ENCODE measurements at places on chromosomes 13 and 19. TPM values are rescaled to one million over a fixed set of nuclear protein-coding genes. Genes with fewer than 3 reads are reported as not detected.
A peak's percentile ranks its signal among the peaks of the same experiment; 100 is the strongest.

Gene ADGRE1
- total RNA-seq, result not detected

GRCh38 chr13:51673165-51673564 is 88.9 kb downstream of the WDFY2 start:
- no peak for DNase-seq

- no peak for DNase-seq
These were observed 96.1 kb downstream of the OXGR1 start for GRCh38 chr13:96898212-96898611.

GRCh38 chr19:33290956-33291622 is 11.2 kb downstream of the CEBPA start:
- no peak for DNase-seq

- DNase-seq, result no peak
These were observed 2.3 kb downstream of the CEACAM18 start for GRCh38 chr19:51480590-51480989.

- peak; percentile 20 for DNase-seq
These were observed 79.9 kb upstream of the ABCC4 start for GRCh38 chr13:95381212-95381527.

DNA sequence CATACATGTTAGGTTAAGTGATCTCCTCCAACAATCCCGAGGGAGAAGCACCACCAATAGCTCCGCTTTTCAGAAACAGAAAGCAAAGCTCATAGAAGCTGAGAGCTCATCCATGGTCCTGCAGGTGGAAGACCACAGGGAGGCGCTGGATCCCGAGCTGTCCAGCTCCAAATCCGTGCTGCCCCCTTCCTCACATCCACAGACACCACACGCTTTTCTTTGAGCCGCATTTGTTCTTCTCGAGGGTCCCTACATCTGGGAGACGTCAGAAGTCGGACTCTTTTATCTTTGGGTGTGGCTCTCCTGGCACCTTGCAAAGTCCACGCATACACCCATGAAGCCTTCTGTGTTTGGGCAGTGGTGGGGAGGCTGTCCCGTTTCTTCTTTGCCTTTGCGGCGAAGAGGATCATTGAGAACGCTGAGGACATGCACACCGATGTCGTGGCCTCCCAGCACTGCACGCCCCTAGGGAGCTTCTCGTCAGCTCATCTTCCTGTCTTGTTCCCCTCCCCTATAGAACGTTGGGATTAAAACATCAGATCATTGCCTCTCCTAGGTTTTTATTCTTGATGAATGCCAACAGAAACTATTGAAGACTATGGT is 184.8 kb downstream of the TEX29 start:
- DNase-seq, result peak; percentile 41

- no peak for DNase-seq
These were observed 5.8 kb upstream of the DMKN start for GRCh38 chr19:35519291-35519690.

Data from stomach (tissue), 19 donors.